Fibroblast of lung (primary cell): ENCODE measurements at places on chromosomes 2 and 18.
A peak's percentile ranks its signal among the peaks of the same experiment; 100 is the strongest.

GRCh38 chr2:101410746-101411145 lies 23.4 kb upstream of the CREG2 start:
- DNase-seq, result no peak

GRCh38 chr2:88614497-88615157 lies 12.6 kb downstream of the EIF2AK3 start:
- no peak for DNase-seq

GRCh38 chr2:132677661-132678060 lies 7.7 kb upstream of the LYPD1 start:
- no peak for DNase-seq

DNA sequence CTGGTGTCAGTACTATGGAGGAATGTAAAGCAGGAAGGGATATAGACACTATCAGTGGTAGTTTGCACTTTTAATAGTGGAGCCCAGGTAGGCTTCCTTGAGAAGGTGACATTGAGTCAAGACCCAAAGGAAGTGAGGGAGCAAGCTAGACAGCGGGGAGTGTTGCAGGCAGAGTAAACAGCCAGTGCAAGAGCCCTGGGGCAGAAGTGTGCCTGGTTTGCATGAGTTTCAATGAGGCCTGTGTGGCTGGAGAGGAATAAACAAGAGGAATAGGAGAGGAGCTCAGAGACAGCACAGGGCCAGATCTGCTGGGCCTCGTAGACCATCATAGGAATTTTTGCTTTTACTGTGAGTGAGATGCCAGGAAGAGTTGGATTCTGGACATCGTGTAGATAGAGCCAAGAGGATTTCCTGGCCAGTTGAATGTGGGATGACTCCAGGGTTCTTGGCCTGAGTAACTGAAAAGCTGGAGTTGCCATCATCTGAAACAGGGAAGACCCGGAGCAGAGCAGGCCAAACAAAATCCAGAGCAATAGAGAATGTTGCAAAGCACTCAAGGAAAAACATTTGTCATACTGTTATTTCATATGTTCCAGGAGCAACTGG lies 102.5 kb downstream of the SP3 start:
- no peak for DNase-seq

DNA sequence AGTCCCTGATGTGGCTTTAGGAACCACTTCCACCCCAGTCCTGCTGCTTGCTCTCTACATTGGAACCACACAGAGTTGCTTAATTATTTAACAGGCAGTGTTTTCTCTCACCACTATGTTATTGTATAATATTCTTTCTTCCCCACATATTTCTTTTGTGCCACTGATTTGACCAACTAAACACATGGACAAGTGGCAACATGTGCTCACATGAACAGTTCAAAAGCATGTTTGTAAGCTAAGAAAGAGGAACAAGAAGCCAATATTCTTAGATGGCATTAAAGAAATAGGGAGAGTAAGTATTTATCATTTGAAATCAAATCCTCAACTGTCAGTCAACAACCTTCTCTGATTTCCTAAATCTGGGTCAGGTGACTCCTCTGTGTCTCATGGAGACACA lies 409.6 kb downstream of the FBXO15 start:
- no peak for DNase-seq

- no peak for DNase-seq
These were observed 20.6 kb downstream of the KCNH7 start for GRCh38 chr2:162817921-162818320.

- DNase-seq, result peak; percentile 1
These were observed 54.6 kb downstream of the DCC start for GRCh38 chr18:52394602-52395001.

GRCh38 chr2:185984670-185985069 lies 246.1 kb downstream of the FSIP2 start:
- peak; percentile 53 for DNase-seq

DNA sequence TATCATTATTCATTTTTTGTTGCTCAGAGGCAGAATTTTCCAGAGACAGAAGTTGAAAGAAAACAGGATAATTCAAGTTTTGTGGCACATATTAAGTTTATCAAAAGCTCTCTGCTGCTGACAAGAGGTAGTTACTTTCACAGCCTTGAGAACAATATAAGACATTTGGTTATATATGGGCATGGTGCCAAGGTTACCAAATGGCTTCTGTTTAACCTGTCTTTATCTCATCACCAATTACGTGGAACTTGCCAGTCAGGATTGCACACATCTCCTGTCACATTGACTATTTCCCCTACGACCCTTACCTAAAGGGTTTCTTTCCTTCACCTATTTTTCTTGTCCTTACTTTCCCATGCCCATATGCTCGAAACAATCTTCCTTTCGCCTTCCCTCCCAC lies 35.9 kb downstream of the KLF7 start:
- no peak for DNase-seq

DNA sequence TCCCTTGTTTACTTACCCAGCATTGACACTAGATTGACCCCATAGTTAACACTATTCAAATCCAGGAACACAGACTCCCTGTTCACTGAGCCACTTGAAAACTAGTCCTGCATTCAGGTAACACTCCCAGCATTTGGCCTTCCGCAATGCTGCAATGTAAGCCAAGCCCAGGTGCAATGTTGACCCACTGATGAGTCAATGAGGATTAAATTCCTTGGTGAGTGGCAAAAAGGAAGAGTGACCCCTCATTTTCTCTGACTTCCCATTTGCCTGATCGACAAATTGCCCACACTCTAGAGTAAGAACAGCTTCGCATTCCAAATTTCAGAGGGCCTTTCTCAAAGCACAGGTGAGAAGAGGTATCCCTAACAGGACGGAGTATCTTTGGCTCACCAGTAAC lies 251.9 kb downstream of the FBXO15 start:
- no peak for DNase-seq

GRCh38 chr2:96895746-96896651 lies 26.1 kb upstream of the SEMA4C start:
- DNase-seq, result no peak

- no peak for DNase-seq
These were observed 69.9 kb downstream of the ZC3H6 start for GRCh38 chr2:112345030-112346027.

DNA sequence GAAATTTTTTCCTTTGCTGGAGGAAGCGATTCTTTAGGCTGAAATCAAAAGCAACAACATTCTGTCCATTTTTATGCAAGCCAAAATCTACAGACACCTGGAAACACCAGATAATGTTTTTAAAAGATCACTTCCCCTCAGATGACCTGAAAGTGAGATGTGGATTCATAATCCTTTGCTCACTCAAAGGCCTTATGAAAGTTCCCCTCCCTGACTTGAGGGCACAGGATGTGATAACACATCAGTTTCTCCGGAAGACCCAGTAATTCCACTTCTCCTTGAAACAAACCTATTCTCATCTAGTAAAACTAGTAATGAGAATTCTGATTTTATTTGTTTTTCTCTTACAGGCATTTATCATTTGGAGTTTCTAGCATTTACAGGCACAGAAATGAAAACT lies 218.3 kb upstream of the RND3 start:
- no peak for DNase-seq

- DNase-seq, result no peak
These were observed 159.3 kb downstream of the CYRIA start for GRCh38 chr2:16506366-16506765.
